Activated CD8-positive, alpha-beta memory T cell treated with anti-CD3 and anti-CD28 coated beads, Interleukin-2, amount 50 U/mL, for 48 hours (primary cell): ENCODE measurements at places on chromosomes 2 and 18.

GRCh38 chr2:120650022-120650644 is 85.5 kb upstream of the GLI2 start:
- DNase-seq, result no peak

- no peak for DNase-seq
Measured at GRCh38 chr18:33291539-33291938, 149.0 kb downstream of the CCDC178 start.

GRCh38 chr2:119338826-119339561 is 27.6 kb downstream of the C2orf76 start:
- no peak for DNase-seq

DNA sequence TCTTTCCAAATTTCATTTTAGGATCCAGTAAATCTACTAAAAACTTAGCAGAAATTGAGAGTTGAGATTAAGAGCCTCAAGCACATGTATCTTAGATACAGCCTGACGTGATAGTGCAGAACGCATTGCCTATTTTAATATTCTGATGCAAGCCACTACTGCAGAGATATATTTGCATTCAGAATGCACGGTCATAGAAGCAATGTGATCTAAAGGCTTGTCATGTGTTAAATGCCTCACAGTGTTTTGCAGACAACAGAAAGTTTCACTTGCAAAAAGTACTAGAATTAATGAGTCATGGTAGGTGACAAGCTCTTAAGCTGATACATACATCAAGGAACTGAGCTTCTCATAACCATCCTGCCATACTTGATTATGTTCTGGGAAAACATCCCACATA is 886.7 kb upstream of the CHAC2 start:
- DNase-seq, result no peak
